NCI-H187 (cell line): ENCODE measurements at places on chromosomes 2 and 18.

DNA sequence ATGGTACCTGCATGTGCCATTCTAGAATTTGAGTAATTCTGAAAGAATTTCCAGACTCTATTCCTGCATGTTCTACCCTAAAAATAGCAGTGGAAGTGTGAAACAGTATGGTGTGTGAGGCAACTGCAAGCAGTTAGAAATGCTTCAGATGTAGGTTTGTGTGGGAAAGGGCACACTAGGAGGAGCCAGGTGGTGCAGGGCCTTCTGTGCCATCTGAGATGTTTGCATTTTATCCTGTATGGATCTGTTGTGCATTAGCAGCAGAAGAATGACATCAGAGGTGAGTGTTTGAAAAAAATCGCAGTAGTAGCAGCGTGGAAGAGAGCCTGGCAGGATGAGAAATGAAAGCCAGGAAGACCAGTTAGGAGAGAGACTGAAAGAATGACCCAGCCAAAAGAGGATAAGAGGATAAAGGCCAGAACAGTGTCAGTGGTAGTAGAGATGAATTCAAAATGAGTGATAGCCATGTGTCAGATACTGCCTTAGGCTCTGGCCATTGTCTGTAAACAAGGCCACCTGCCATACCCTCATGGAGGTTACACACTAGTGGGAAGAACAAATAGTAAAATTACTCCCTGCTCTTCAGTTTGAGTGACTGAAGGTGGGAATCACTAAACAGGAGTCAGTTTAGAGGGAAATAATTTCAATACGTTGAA, 142.2 kb downstream of the PKP4 start:
- no peak for DNase-seq

DNA sequence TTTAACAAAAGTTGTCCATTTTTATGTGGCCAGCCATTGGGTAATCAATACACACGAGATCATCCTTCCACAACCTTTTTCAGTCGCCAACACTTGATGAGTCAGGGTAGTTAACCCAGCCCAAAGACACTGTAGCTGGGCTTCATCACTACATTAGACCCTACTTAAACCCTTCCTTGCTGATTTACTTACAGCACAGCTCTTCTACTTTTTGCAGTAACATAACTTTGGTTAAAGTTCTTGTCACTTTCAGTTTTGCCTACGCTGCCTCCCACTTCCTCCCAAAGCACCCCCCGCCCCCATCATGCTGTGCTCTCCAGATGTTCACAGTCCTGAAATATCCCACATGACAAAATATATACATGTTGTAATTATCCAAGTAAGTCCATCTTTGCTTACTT, 103.6 kb downstream of the CDK15 start:
- no peak for DNase-seq

- no peak for DNase-seq
Measured at GRCh38 chr2:207324001-207324400, 158.3 kb upstream of the KLF7 start.

DNA sequence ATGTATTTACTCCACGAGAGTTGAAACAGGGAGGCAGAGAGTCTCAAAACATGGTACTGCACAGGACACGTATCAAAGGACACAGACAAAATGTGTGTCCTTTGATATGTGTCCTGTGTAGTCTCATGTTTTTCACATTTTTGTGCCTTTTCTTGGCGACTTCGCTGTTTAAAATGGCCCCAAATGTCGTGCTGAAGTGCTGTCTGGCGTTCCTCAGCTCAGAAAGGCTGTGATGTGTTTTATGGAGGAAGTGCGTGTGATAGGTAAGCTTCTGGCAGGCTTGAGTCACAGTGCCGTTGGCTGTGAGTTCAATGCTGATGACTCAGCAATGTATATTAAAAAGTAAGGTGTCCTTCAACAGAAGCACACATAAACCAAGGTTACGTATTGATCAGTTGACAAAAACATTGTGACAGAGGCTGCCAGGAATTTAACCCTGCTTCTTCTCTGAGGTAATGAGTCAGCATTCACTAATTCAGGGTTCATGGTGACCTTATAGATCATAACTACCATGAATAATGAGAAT, 78.2 kb downstream of the DYSF start:
- DNase-seq: no peak

GRCh38 chr2:162885281-162886070, 46.9 kb upstream of the KCNH7 start:
- DNase-seq: no peak

DNA sequence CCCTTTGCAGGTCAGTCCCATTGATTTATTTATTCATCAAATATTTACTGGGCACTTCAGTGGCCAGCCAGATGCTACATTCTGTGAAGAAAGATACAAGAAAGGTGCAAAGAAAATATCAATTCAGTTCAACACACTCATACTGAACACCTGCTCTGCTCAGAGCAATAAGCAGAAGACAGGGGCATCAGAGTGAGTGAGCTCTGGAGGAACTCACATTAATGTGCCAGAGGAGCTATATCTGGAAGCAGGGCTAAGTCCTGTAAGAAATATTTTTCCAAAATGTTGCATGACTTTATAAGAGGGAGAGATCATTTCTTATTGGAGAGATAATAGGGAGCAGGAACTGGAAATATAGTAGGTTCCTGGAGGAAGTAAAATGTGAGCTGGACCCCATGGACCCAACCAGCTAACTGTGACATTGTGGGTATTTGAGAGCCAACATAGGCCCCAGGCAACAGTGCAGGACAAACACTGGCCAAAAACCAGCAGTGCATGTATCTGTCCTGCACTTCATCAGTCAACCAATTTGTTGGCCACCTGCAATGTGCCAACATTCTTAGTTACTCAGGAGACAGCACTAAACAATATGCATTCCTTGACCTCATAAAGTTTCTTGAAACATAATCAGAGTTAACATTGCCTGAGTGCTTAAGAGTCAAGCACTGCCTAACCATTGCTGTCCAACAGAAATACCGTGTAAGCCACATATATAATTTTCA, 102.7 kb upstream of the PTPRM start:
- DNase-seq: no peak

- DNase-seq: no peak
Measured at GRCh38 chr2:215277944-215278343, 33.9 kb upstream of the ATIC start.
